ENCODE measurements at places on chromosomes 11 and 22.

GRCh38 chr11:110921742-110922521, 209.7 kb upstream of the ARHGAP20 start:
- DNase-seq = no peak

- DNase-seq = no peak
These were observed 1.2 kb downstream of the P2RX3 start for GRCh38 chr11:57339328-57339727.

- no peak for DNase-seq
These were observed 18.5 kb upstream of the RBM4B start for GRCh38 chr11:66696146-66696545.

GRCh38 chr11:11640996-11641395, 19.2 kb upstream of the GALNT18 start:
- no peak for DNase-seq

DNA sequence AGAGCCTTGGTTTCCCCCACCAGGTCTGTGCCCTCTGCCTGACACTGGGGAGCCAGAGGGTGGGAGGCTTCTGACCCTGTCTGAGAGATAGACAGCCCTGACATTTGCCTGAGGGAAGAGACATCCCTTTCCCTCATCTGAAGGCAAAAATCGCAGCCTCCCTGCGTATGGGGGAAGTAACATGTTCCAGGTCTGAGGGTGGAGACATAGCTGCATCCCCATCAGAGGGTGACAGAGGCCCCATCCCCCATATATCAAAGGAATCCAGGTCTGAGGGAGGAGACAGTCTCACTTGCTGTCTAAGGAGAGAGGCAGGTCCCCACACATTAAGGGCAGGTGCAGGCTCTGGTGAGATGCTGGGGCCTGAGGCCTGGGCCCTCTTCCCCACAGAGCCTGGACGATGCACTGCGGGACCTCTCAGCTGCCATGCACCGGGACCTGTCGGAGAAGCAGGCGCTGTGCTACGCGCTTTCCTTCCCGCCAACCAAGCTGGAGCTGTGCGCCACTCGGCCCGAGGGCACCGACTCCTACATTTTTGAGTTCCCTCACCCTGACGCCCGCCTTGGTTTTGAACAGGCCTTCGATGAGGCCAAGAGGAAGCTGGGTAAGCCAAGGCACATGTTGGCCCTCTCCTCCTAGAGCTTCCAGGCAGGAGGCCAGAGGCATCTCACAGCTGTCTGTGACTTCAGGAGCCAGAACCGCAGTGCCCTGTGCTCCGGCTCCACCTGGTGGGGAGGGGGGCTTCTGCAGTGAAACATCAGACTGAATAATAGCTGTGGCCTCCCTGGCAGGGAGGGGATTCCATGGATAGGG, 16.1 kb upstream of the RELT start:
- DNase-seq = peak; percentile 44

- no peak for DNase-seq
These were observed 161.0 kb downstream of the FCHSD2 start for GRCh38 chr11:72981080-72981479.

DNA sequence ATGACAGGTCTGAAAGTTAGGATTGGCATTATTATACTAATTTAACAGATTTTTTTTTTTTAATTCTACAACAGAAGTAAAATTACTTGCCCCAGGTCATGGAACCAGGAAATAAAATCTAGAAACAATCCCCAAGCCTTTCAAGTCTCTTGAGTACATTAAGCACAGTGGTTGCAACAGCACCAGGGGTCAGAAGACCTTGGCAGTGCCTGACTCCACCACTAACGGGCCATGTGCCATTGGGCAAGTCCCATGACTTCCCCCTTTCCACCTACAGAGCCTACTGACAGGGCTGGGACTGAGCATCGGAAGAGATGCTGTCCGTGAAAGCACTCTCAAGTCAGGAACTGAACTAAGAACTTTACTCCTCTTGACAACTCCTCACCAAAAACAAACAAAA, 98.6 kb upstream of the AKIP1 start:
- no peak for DNase-seq

- DNase-seq = no peak
These were observed 46.1 kb downstream of the PISD start for GRCh38 chr22:31615940-31616314.

- no peak for DNase-seq
These were observed 67.7 kb downstream of the SPON1 start for GRCh38 chr11:14029971-14030920.

GRCh38 chr22:31945443-31945855, 1.1 kb downstream of the YWHAH start:
- DNase-seq = no peak

DNA sequence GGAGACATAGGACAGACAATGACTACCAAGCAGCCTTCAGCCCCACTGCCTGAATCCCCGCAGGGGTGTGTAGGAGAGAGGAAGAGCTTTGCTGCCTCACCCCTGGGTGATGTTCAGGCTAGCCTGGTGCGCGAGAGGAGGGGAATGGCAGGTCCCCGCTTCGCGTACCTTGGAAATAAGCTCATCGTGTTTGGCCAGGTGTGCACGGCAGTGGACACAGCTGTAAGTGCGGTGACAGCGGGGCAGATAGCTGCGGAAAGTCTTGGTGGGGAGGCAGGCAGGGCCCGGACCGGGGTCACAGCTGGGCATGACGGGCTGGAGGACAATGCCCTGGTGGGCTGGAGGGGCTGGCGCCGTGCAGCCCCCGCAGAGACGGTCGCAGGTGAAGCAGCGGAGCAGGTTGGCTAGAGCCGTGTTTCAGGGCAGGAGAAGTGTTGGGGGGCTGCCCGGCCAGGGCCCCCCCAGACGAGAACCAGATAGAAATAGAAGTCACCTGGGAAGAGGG, 2.9 kb downstream of the YPEL4 start:
- DNase-seq = no peak

DNA sequence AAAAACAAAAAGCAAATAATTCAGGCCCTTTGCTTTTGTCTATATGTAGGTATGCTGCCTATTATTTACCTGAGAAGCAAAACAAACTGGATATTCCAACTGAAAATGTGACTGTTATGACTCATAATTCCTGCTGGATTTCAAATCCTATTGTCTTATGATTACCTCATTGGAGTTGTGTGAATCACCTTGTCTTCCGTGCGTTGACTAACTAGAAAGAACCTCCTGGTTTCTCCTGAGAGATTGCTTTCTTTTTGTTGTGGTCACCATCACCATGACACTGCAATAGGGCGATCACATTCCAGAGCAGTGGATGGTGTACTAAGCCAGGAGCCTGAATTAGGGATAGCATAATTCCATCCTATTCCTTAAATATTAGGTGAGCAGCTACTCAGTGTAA, 23.0 kb upstream of the EXPH5 start:
- DNase-seq = no peak

GRCh38 chr11:117433717-117434116, 106.1 kb downstream of the CEP164 start:
- no peak for DNase-seq

DNA sequence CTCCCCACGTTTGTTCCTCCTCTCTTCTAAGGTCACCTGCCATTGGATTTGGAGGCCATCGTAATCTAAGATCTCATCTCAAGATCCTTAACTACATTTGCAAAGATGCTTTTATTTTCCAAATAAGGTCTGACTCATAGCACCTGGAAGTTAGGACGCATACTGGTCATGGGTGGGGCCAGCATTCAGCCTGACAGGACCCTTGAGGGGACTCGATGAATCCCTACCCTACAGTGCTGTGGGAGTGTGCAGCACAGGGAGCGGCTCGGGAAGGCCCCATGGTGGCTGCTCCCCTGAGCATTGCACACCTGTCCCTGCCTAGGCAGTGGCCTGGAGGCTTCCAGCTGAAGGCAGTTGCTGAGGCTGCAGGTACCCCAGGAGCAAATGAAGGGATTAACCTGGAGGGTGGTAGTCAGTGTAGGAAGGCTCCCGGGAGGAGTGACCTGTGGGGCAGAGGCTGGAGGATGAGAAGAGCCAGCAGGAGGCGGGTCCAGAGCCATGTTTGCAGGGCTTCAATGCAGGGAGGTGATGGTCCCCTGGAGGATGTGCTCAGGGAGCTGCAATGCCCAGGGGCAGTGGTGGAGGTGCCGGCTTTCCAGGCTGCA, 362.2 kb downstream of the CTTN start:
- DNase-seq = no peak

DNA sequence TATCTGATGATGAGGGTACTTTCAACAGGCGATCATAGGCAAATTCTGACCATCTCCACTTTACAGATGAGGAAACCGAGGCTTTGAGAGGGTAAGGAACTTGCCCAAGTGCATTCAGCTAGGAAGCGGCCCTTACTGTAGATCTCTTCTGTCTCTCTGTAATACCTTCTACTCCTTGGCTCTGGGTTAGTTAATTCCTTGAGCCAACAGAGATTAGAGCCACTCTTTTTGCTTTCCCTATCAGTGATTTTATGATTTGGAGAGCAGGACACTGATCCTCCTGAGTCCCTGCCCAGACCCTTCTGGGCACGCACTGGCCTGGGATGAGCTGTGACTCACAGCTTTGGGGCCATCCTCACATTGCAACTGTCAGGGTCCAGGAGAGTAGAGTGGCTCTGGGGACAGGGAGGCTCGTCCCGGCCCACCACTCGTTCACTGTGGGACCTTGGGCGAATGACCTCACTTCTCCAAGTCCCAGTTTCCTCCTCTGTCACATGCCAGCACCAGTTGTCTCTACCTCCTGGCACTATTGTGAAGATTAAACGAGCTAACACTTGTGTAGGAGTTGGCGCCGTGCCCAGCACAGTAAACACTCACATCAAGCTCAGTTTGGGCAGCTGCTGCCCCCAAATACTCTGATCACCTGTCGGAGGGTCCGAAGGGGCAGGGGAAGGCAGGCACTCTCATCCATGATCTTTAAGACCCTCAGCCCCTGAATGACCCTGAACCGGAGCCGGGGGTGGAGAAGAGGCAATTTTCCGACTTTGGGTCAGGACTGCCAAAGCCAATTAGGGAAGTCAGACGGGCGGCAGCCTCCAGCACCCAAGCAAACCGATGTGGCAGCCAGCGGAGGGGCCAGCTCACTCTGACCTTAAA, 235.0 kb downstream of the MIAT start:
- no peak for DNase-seq

GRCh38 chr22:48517039-48518030, 1310.3 kb downstream of the BRD1 start:
- no peak for DNase-seq

DNA sequence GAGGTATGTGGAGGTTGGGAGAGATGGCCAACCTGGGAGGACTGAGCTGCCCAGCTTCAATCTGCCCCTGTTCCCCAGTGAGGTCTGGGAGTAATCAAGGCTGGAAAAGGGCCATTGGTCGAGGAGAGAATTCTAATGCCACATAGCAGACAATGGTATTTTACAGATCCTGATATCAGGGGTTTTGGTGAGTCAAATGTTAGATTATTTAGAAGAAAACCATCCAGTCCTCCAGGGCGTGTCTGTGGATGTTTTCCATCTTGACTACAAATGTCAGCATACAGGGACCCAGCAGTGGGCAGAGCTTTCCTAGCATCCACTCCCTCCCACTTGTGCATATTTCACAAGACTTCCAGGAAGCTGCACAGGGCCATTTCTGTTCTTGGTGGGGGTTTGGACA, 107.9 kb downstream of the SCN3B start:
- no peak for DNase-seq

DNA sequence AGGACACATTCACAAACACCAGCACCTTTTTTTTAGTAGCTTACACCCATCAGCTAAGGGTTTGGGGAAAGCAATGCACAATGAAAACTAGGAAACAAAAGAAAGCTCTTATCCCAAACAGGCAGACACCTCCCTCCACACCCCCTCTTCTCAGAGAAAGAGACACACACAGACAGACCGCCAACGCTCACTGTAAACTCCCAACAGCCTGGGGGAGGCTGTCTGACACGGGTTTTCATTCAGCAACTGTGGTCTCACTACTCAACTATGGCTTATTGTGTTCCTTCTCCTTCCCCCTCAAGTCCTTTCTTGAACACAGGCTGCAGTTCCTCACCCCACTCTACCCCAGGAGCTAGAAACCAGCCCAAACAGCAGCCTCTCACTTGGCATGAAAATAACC, 123.4 kb downstream of the C11orf58 start:
- DNase-seq = no peak

DNA sequence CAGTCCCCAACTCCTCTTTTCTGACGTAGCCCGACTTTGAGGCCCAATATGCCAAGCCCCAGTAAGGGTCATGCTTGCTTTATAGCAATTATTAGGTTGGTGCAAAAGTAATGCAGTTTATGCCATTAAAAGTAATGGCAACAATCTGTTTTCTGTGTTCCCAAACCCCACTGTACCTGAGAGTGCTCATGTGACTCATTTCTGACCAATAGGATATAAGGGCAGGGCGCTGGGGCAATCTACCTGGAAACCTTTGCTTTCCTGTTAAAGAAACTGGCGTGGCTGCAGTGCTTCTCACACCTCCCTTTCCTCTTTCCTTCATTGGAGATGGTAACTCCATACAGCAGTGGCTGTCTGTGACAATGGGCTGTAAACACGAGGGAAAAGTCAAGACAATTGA, 78.9 kb upstream of the MPPED2 start:
- no peak for DNase-seq

GRCh38 chr11:57160665-57161064, 21.1 kb upstream of the LRRC55 start:
- no peak for DNase-seq

DNA sequence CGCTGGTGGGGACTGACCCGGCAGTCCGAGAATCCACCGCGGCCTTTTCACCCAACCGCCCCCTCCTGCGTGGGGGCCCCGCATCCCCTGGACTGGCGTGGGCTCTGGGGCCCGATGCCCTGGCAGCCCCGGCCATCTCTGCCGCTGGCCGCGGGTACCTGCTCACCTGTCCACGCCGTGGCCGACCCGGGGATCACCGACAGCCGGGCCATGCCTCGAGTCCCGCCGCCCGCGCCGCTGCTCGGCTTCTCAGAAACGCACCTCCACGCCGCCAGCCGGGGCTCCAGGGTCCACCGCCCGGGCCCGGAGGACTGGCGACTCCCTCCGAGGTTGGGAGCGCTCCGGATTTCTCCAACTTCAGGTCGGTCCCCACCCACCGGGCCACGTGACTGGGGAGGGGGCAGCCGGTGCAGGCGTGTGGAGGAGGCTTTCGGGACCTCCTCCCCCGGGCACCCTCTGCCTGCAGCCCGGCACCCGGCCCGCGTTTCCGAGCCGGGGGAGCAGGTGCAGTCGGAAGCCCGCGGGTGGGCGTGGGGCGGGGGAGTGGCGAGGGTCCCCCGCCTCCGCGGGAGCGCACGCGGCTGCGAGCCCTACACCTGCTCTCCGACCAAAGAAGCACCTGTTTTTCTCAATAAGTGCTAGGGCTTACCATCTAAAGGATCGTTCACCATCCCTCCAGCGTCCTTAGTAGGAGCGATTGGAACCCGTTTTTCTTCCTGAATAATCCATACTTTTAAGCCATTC, 554 bp upstream of the NRIP3 start:
- peak; percentile 23 for DNase-seq

Data from stimulated activated CD4-positive, alpha-beta T cell treated with anti-CD3 and anti-CD28 coated beads, Interleukin-2, amount 100 ng/mL, for 24 hours (primary cell).